Activated CD4-positive, alpha-beta T cell treated with anti-CD3 and anti-CD28 coated beads, Interleukin-2, amount 10 ng/mL, durations not matched to agents 7 days and 5 days (primary cell): ENCODE measurements at places on chromosomes 7 and 10.

DNA sequence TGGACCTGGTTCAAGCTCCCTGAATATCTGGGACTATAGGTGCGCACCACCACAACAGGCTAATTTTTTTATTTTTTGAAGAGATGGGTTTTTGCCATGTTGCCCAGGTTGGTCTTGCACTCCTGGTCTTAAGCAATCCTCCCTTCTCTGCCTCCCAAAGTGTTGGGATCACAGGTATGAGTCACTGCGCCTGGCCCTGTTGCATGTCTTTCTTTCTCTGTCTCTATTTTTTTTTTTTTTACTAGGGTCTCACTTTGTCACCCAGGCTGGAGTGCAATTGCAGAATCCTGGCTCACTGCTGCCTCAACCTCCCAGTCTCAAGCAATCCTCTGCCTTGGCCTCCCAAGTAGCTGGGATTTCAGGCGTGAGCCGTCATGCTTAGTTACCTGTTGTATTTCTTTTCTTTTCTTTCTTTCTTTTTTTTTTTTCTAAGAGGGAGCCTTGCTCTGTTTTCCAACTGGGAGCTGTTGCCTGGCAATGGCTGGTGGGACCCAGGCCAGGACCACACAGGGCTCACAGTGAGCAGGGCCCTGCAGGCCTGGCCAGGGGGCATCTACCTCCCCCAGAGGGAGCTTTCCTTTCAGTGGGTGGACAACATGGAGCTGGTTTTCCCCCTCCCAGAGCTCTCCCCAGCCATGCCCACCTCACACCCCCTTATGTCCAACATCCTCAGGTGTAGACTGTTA, 6.0 kb downstream of the MYL7 start:
- DNase-seq = no peak

DNA sequence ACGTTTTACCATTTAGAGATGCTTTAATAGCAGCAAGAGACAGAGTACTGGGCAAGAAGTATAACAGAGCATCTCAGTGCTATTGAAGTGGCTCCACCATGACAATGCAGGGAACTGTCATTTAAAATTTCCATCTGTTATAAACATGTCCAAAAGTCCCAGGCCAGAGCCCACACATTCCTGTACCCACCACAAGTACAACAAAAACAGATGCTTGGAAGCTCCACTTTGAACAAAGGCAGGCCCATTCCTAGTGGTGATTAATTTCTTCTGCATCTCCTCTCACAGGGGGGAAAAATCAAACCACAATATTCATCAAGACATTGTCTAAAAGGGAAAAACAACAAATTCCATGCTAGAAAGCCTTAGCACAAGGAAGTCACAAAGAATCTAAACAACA, 627.9 kb downstream of the PARD3 start:
- DNase-seq = no peak

DNA sequence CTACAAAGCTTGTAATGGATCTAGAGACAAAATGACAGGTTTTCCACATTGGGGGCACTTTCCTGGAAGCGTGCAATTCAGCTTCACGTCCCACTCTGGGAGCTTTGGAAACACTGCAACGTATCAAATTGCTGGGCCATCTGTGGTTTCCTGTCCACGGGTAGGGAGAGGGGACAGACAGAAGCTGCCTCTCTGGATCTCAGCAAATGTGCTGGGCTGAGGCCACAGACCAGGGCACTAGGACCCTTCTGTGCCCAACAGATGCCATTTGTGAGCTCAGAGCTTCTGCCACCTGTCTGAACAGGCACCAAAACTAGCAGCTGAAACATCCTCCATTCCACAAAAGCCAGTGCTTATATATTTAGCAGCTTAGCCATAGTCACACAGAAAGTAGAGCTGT, 40.9 kb upstream of the FRMD4A start:
- DNase-seq = no peak

DNA sequence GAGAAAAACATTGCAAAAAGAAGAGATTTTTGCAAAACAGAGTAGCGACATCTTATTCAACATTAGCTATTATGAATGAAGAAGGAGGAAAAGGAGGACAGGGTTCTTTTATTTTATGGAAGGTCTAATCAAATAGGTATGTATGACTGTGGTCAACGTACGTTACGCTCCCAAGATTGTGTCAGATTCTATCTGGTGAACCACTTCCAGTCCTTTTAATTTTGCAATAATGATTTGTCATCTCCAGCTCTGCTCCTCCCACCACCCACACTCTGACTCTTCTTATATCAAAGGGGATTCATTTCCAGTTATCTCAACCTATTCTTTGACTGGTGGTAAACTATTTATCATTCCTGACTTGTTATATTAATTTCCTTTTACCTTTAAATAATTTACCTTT, 259.9 kb downstream of the CACNA2D1 start:
- DNase-seq = no peak

GRCh38 chr10:33523236-33523792, 188.8 kb upstream of the NRP1 start:
- no peak for DNase-seq

DNA sequence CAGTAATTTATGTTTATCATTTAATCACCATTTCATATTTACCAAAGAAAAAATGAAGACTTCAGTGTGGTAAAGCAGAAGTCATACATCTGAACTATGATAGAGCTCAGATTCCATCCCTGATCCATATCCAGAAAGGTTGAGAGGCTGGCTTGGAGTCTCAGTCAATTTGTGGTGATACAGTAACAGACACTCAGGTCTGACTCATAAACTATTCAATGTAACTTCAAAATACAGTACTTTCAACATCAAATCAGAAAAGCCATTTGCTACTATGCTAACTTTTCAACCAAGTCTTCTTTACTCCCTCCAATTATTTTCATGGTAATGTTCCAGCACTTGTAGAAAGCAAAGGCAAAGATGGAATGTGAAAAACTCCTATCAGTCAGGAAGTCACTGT, 190.4 kb downstream of the HDAC9 start:
- DNase-seq = no peak

DNA sequence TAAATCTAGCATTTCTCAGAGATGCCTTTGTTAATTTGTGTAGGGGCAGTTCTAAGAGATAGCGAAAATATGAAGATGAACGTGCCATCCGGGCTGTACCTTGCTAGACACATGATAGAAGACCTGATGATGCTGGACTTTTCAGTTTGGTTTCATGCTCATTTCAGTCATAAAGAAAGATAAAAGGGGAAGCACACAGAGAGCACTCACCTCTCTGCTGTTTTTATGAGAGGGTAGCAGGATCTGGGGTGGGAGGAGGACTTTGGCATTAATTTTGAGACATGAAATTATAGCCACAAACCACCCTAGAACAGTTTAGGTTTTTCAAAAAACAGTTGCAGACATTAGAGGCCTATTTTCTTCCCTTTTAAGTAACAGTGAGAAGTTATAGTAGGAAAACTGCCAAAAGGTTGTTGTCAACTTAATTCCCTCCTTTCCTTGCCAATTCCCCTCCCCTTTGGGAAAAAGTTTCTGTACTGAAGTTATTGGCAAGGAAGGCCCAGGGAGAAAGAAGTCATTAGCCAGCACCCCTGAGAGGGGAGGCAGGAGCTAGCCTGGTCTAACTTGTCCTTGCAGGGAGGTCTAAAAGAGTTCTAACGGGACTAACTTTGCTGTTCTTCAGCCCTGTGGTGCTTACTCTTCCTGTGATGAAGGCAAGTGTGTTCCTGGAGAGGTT, 2.6 kb downstream of the ST7 start:
- DNase-seq = no peak

- no peak for DNase-seq
These were observed 389.6 kb upstream of the PRKCQ start for GRCh38 chr10:6969659-6970058.

- no peak for DNase-seq
These were observed 187.5 kb downstream of the KIAA1217 start for GRCh38 chr10:24396396-24396795.

GRCh38 chr10:97795886-97796285, 24.1 kb upstream of the SFRP5 start:
- DNase-seq = no peak

DNA sequence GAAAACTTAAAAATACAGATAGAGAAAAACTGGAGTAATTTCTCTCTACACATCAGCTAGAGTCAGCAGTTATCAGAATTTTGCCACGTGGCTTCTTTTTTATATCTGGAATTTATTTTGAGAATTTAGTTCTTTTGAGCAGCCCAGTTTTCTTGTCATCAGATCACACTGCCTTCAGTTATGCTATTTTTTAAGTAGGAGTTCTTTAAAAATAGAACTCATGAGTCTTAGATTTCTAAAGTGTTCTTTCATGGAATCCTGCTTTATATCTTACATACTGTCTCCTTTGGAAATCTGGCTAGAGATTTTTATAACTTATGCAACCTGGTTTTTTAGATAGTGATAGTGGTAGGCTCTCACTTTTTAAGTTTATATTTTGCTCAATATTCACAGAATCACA, 24.2 kb downstream of the AGR2 start:
- no peak for DNase-seq

- no peak for DNase-seq
These were observed 11.3 kb downstream of the ACADSB start for GRCh38 chr10:123019941-123020703.

- DNase-seq = no peak
These were observed 122.5 kb upstream of the MBL2 start for GRCh38 chr10:52895059-52895458.

- DNase-seq = no peak
These were observed 63.4 kb downstream of the HDAC9 start for GRCh38 chr7:18558910-18559309.

DNA sequence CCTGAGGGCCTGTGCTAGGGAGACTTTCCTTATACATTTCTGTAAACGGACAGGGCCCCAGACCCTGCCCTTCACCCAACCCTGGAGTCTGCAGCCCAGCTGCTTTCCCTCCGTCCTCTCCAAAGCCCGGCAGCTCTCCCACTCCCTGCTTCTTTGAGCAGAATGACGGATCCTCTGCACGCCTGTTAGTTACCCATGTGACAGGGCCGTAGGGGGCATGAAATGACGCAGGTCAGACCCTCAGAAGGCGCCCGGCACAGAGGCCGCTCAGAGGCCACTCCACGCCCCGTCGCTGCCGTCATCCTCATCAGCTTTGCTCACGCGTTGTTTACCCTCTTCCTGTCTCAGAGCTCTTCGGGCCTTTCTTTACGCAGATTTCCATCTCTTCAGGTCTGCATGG, 60.2 kb upstream of the MKRN1 start:
- DNase-seq = no peak

GRCh38 chr10:42896735-42897134, 114.1 kb downstream of the BMS1 start:
- no peak for DNase-seq

DNA sequence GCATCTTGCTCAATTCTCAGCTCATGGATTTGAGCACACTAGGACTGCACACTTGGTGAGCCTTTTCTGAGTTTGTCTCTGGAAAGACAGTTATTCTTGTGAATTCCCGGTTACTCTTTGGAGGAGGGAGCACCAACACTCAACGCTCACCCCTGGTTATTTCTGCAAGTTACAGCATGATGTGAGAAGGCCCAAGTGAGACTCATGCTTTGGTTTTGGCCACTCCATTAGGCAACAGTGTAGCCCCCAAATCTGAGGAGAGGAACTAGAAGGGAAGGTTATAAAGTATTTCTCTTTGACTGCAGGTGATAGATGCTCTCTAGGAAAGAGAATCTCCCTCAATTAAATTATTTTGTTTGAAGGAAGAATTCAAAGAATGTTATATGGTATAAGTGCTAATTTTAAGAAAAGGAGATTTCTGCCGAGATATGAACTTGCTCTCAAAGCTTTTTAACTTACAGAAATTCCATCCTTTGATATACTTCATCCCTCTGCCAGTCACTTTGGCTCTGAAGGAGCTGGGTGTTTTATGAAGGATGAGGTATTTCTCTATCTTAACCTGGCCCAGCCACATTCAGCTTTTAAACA, 183.4 kb downstream of the WNT2 start:
- DNase-seq = no peak

GRCh38 chr7:32223071-32223650, 153.0 kb upstream of the PDE1C start:
- no peak for DNase-seq

- no peak for DNase-seq
These were observed 11.9 kb upstream of the HOXA13 start for GRCh38 chr7:27211764-27212204.

GRCh38 chr7:17934094-17934493, 6.2 kb downstream of the SNX13 start:
- no peak for DNase-seq

DNA sequence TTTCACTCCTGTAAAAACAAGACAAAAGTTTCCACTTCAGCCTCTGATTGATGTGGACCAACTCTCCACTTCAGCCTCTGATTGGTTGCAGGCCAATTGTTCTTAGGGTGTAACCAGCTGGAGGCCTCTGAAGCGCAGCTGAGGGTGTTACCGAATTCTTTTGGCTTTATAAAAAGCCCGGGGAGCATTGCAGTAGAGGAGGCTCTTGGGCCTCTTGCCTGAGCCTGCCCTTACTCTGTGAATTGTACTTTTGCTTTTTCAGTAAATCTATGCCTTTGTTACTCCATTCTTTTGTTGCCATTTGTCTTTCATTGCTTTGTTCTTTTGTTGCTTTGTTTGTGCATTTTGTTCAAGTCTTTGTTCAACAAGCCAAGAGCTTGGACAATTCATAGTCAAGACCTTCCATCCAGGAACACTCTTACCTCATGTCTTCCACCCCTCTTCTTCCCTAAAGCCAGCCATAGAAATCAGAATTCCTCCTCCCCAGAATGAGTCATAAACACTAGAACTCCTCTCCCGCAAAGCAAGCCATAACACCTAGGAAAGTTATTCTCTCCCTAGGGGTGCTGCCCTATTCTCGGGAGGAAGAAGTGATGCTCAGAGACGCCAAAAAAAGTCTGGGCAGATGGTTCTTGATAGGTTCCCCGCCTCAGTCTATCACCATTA, 53.5 kb upstream of the ARMC3 start:
- no peak for DNase-seq

- DNase-seq = no peak
These were observed 5.0 kb upstream of the TBXAS1 start for GRCh38 chr7:139823959-139824521.

DNA sequence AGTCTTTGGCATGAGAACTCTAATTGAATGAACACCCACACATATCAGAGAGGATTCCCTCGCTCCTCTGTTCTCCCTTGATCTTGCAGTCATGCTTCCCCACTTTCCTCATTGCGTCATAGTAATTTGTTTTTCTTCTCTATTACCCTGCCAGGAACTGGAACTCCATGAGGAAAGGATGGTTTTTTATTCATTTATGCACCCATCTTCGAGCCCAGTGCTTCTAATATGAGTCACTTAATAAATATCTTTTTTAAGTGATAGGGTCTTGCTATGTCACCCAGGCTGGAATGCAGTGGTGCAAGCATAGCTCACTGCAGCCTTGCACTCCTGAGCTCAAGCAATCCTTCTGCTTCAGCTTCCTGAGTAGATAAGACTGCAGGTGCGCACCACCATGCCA, 83.5 kb downstream of the OTUD1 start:
- DNase-seq = no peak

DNA sequence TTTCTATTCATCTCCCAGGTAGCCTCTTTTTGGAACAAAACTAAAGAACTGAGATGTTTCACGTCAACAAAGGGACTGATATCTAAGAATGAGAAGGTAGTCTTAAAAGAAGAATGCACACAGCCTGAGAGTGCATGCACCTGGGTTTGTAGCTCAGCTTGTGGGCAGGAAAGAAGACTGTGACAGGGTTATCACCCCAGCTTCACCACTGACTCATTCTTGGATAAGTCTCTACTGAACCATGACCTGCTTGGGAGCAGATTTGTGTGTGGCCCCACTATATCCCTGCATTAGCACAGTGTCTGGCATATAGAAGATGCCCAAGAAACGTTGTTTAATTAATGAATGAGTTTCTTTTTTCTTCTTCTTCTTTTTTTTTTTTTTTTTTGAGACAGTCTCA, 187.5 kb downstream of the GPAM start:
- no peak for DNase-seq
